ENCODE measurements at places on chromosomes 1 and 21. TPM values are rescaled to one million over a fixed set of nuclear protein-coding genes. Genes with fewer than 3 reads are reported as not detected.

The S100A1 gene
- 3.8 TPM for total RNA-seq

The ARL8A gene
- 4.6 TPM for total RNA-seq

The CNTN2 gene
- 3.0 TPM for total RNA-seq

The GBP3 gene
- 22.3 TPM for total RNA-seq

The ITLN2 gene
- total RNA-seq: not detected

The AUNIP gene
- total RNA-seq: not detected

Measured in uterus (tissue), 4 donors.